ENCODE measurements at places on chromosomes 3 and 15.

- no peak for DNase-seq
These were observed 783.0 kb upstream of the ARPP21 start for GRCh38 chr3:34856081-34856947.

DNA sequence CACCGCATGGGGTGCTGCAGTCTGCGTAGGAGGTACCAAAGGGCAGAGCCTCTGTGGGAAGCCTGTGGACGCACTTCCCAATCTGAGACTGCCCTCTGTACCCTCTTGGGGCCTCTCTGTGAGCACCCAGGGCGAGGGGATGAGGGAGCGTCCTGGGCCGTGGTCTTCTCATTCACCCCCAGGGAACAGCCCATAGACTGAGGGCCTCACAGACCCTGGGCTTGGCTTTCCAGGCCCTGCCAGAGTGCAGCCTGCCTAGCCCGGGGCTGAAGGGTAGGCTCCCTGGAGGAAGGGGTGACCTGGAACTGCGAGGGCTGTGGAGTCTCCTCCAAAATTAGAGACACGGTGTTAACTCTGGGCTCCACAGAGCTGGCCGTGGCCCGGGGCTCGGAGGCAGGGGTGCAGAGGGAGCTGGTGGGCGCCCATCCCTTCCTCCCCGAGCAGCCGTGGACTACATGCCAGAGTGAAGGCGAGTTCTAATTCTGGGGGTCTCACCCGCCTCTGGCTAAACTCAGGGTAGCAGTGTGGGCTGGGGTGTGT is 468 bp upstream of the SPTBN5 start:
- no peak for DNase-seq

GRCh38 chr15:50083424-50084025 is 35.5 kb downstream of the ATP8B4 start:
- peak; percentile 25 for DNase-seq

GRCh38 chr15:87489902-87490665 is 766.5 kb downstream of the NTRK3 start:
- no peak for DNase-seq

DNA sequence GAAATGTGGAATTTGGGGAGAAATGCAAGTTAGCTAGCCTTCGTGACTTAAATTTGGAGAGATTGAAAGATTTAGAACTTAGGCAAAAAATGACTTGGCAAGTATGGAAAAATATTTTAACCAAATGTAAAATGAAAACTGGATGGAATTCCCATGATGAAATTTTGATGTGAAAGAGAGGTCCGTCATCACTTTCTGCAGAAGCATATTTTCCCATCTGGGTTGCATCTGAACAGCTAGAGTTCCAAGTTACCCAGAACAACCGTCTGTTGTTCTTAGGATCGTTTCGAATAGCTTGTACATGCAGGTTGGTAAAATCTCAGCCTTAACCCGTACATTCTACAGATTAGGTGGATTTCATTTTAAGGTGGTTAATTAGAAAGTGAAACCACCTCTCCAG is 136.3 kb downstream of the GHSR start:
- peak; percentile 49 for DNase-seq

- DNase-seq = no peak
These were observed 60.3 kb upstream of the PSMD6 start for GRCh38 chr3:64083575-64083974.

GRCh38 chr3:77146004-77146403 is 106.1 kb downstream of the ROBO2 start:
- DNase-seq = no peak

- DNase-seq = peak; percentile 74
These were observed 96.1 kb downstream of the IGF2BP2 start for GRCh38 chr3:185728630-185729336.

DNA sequence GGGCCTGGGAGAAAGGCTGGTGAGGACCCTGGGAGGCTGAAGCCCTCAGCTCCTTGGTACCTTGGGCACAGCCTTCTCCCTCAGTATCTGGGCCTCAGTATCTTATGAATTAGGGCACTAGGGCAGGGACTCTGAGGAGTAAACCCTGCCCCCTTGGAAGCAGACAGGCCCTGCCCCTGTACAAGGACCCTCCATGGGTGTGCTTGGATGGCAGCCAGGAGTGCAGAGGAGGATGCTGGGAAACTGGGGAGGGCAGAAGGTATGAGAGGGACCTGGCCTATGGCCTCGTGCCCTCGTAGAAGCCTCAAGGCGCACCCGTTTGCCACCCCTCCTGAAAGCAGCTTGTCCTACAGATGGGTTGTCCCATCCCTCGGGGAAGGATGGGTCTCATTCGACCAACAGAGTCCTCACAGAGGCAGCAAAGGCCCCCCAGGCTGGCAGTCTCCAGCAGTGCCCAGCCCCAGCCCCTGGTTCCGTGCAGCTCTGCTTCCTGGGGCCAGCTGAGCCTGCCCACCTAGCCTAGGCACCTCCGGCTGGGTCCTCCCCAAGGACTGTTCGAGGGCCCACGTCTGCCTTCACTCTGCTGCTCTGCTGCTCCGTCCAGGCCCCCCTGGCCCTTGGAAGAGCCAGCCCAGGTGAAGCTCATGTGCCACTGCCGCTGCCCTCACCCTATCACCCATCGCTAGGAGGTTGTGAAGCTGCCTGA is 15.3 kb upstream of the SEMA3F start:
- no peak for DNase-seq

DNA sequence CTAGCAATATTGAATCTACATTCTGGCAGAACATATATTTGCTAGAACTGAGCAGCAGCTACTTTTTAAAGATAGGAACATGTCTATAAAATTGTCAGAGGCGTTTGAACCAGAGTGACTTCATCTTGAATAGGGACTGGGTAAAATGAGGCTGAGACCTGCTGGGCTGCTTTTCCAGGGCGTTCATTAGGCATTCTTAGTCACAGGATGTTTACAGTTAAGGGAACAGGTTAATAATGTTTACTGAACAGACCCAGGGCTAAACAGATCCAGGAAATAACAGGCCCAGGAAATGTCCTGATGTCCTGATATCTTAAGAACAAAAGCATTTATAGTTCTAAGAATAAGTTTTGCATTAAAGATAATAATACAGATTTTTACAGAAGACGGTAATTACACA is 34.5 kb upstream of the B3GALNT1 start:
- no peak for DNase-seq

DNA sequence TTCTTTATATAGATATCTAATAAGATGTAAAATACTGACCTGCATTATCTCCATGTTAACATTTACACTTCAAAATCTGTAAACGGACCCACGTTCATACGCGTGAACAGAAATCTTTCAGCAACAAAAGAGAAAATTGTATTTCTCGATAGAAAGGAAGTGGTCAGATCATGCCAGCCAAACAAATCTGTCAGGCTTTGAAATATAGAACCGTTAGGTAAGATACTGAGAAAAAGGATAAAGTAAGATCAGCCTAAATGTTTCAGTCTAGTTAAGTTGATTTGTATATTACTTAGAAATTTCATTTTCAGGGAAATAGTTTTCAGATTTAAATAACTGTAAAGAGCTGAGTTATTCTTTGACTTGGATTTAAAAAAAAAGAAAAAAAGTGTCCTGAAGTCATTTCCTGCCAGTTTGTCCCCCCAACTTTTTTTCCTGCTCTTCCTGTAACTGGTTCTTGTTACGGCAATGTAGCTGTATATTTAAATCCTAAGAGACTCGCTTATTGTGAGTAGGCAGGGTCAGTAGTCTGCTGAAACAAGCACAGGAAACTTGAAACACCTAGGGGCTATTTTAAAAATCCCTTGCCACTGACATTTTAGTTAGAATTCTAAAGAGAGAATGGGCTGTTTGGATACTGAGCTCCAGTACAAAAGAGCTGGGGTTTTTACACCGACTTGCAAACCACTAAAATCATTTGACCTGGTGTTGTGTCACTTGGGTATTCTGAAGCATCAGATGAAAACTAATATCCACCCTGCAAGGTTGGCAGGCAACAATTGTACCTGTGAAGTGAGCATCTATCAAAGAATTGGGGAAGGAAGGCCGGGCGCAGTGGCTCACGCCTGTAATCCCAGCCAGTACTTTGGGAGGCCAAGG is 237.5 kb downstream of the UBE2E2 start:
- DNase-seq = no peak

GRCh38 chr3:99006686-99007085 is 105.2 kb upstream of the DCBLD2 start:
- no peak for DNase-seq

GRCh38 chr15:50257924-50258323 is 7.6 kb downstream of the HDC start:
- peak; percentile 35 for DNase-seq

DNA sequence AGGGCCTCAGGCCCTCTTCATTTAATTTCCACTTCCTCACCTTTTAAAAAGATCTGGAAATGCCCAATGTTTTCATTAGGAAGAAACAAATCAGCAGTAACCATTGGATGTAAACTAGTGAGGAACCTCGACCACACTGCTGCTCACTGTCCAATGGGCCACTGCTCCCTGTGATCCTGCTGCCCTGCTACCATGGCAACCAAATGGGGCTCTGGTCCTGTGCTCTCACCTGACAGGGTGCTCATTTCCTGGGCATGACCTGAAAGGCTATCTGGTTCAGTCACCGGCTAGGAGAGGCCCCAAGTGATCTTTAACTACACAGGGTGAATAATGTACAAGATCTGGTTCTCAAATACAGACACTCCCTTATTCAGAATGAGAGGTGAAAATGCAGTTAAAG is 54.6 kb downstream of the ARHGEF3 start:
- no peak for DNase-seq

GRCh38 chr3:94232921-94233320 is 170.1 kb downstream of the NSUN3 start:
- no peak for DNase-seq

DNA sequence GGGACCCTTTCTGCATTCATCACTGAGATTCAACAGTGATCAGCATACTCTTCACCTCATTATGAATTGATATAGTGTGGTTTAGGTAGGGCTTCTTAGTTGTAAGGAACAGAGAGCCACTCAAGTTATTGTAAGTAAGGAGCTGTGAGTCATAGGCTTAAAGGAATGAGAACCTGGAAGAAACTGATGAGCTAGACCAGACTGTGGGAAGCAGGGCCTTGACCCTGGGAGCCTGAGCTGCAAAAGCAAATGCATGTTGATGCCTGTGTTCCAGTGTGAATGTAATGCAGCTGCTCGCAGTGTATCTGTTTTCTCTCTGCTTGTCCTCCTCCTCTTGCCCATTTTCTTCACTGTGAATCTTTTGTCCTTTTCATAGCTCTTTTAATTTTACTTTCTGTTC is 13.6 kb downstream of the ZKSCAN7 start:
- DNase-seq = peak; percentile 43

GRCh38 chr3:158747417-158747816 is 15.2 kb upstream of the RARRES1 start:
- no peak for DNase-seq

DNA sequence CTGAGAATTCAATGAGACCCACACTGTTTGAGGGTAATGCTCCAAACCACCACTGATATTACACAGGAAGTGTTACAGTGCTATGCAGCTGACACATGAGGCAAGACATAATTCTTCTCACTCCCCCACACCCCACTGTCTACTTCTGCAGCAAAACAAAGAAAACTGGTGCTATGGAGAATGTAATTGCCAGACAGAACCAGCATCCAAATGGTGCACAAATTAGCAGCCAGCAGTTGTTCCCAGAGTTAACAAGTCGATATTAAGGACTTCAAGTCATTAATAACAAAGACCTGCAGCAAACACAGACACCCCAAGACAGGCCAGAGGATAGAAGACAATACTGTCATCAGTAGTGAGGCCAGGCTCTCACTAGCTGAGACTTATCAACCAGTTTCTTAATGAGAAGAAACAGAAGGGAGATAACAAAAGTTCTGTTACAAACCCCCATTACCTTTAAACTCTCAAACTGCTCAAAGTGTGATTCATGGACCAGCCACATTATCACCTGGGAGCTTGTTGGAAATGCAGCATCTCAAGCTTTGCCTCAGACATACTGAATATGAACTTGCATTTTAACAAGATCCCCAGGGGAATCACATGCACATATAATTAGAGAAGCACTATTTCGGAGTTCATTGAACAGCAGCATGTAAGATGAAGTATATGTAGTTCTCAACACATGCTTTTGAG is 58.7 kb upstream of the FNDC3B start:
- DNase-seq = peak; percentile 38

- DNase-seq = no peak
These were observed 102.0 kb upstream of the GADL1 start for GRCh38 chr3:30996467-30996866.

GRCh38 chr15:42151141-42151561 is 5.3 kb downstream of the PLA2G4F start:
- no peak for DNase-seq

DNA sequence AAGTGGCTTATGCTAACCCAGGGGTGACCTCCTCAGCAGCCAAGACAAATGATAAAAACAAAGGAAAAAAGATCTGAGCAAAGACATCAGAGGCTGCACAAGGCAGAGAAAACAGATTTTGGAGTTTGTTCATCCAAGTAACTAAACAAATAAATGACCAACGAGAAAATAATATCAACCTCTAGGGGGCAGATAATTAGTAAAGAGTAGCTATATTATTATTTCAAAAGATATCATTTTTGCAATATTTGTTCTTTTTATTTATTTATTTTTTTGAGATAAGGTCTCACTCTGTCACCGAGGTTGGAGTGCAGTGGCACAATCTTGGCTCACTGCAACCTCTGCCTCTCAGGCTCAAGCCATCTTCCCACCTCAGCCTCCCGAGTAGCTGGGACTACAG is 101.8 kb downstream of the PCCB start:
- no peak for DNase-seq

GRCh38 chr3:157134620-157135191 is 25.2 kb downstream of the CCNL1 start:
- DNase-seq = no peak

DNA sequence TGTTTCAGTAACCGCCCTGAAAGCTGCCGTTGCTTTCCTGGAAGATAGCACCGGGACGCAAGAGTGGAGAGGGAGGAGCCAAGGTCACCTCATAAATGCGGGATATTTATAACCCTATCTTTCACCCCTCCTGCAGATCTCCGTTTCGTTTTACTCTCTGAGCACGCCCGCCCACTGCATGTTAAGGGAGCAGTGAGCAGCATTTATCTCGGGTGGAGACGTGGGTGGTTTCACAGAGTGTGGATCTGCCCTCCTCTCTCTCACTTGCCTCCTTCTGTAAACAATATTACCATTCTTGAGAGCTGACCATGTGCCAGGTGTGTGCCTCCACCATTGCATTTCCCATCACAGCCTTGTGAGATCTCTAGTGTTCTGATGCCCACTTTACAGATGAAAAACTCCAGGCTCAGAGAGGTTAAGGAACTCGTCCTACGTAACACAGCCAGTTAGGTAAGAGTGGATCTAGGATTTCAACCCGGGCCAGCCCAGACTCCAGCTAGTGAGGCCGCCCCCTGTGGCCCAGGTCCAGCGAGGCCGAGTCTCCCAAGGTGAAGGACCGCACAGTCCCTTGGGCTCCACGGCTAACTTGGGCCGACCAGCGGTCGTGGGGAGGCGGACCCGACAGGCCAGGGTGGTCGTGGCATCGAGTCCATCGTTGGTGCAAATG is 16.9 kb upstream of the SEMA4B start:
- peak; percentile 74 for DNase-seq

DNA sequence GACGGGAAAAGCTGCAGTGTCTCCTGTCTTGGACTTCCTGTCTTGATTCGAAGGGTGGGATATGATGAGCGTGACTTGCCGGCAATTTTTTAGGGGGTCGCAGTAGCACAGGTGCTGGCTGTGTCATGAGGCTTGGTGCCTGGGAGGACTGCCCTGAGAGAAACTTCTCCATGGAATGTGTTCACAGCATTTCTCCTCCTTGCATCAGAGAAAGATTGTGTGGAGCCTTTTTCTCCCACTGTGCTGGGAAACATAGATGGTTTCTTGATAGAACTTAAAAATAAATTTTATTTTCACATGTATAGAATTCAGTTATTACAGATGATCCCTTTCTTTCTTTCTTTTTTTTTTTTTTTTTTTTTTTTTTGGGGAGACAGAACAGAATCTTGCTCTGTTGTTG is 121.4 kb downstream of the KLHL25 start:
- peak; percentile 49 for DNase-seq
